ENCODE measurements at places on chromosomes 12 and 14. TPM values are rescaled to one million over a fixed set of nuclear protein-coding genes. Genes with fewer than 3 reads are reported as not detected.
A peak's percentile ranks its signal among the peaks of the same experiment; 100 is the strongest.

The DEGS2 gene
- not detected for total RNA-seq

The TMCC3 gene
- total RNA-seq = 0.18 TPM

The BDKRB1 gene
- not detected for total RNA-seq

The NEUROD4 gene
- not detected for total RNA-seq

DNA sequence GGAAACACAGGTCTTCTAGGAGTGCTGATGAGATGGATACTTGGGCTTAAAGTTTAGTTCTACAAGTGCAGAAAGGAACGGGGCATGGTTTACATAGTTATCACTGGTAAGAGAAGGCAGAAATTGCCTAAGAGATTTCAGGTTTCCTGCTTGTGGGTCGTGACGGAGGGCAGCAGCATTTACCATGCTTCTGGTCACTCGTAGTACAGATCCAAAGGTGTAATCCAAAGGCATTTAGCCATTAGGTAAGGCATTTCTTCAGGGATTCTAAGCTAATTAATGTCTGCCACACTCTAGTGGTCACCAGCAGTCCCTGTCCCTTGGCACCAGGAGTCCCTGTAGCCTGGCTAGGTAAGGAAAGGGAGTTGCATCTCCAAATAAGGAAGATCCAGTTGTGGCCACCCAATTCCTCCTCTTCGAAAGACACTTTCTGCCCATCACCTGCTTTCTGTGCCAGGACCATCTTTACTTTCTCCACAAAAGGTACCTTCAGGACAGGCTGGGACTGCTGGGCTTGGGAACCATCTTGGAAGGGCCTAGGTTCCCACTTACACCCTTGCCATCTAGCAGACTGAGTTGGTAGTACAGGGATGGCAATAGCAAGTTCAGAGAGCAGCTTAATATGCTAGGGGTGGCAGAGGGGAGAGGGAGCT is 1.5 kb downstream of the GSTZ1 start:
- no peak for DNase-seq

GRCh38 chr12:26546535-26547314 is 286.3 kb downstream of the ITPR2 start:
- DNase-seq = no peak

DNA sequence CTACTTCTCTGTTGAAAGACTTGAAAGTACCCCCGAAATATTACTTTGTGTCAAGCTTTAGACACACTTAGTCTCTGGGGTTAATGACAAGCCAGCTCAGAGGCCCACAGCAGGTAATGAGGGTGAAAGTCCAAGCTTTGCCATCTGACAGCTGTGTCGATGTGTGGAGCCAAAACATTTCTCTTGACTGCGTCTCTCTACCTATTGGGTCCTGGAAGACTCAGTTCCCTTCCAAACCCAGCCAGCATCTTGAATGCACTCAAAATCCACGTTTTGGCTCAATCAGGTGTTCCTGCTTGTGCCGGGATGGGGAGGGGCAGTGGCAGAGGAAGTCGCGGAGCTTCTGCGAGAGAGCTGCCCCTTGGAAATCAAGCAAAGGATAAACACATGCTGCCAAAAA is 3.2 kb downstream of the PLXNC1 start:
- DNase-seq = no peak

DNA sequence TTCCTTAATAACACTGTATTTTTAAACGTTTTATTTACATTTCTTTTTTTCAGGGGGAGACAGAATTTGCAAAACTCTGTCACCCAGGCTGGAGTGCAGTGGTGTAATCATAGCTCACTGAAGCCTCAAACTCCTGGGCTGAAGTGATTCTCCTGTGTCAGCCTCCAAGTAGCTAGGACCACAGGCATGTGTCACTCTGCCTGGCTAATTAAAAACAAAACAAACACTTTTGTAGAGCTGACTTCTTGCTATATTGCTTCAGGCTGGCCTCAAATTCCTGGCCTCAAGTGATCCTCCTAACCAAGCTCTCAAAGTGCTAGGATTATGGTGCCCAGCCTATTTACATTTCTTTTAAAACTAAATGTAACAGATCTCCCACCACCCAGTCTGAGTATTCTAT is 12.7 kb downstream of the CPSF6 start:
- no peak for DNase-seq

GRCh38 chr14:28758253-28758884 is 8.2 kb upstream of the FOXG1 start:
- DNase-seq = no peak

DNA sequence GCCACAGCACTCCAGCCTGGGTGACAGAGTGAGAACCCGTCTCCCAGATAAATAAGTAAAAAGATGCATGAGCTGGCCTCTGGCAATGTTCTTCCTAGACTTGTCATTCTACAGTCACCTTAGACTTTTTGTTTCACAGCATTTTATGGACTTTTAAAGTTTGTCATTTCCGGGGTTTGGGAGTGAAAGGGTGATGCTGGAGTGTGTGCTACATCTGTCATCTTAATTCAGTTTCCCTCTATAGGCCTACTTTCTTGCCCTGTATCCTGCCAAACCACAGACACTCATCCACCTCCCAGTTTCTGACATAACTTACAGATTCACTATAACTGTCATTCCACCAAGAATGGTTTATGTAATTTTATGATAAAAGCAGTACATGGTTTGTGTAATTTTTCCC is 166.7 kb upstream of the PARP11 start:
- DNase-seq = no peak

DNA sequence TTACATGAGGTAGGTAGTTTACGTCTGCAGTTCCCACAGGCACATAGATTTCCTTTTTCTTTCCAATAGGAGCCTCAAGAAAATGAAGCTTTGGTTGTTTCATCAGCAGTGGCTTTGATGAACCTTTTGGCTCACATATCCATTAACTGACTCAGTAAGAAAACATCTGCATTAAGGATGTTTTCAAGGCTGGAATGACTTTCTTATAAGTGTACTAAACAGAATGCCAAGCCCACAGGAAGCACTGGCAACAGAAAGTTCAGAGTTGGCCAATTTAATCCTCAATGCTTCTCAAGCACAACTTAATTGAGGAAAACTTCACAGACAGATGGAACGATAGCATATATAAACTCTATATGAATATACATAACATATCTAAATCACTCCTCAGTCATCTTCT is 63.5 kb downstream of the ST8SIA1 start:
- no peak for DNase-seq

DNA sequence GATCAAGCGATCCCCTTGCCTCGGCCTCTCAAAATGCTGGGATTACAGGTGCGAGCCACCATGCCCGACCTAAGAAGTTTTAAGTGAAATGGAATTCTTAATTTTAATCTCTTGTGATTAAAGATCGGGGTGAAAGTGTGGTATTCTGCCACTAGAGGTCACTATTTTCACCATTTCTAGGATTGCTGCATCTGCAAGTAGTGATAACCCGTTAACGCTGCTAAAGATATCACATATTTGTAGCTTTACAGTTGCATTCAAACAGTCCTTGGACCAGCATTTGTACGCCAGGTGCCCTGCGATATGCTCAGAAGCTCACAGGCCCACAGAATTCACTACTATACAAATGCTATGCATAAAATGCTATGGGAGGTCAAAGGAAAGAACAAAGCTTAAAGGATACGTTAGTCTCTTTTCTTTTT is 19.3 kb downstream of the CCDC62 start:
- DNase-seq = peak; percentile 70

- DNase-seq = no peak
Observed at GRCh38 chr12:27822076-27822712, 42.2 kb upstream of the MANSC4 start.

DNA sequence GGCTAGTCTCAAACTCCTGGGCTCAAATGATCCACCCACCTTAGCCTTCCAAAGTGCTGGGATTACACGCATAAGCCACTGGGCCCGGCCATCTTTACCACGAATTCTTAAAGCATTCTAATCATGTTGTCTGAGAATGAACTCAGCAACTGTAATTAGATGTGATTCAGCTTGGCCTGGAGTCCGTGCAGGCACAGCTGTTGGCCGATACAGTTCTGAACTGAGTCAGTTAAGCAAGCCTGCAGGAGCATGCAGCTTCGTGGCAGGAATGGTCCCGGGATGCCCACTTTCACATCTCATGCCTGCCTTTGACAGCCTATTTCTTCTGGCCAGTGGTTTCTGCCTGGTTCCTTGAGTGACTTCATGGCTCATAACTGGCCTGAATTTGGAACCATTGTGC is 194.1 kb downstream of the ANO6 start:
- no peak for DNase-seq

DNA sequence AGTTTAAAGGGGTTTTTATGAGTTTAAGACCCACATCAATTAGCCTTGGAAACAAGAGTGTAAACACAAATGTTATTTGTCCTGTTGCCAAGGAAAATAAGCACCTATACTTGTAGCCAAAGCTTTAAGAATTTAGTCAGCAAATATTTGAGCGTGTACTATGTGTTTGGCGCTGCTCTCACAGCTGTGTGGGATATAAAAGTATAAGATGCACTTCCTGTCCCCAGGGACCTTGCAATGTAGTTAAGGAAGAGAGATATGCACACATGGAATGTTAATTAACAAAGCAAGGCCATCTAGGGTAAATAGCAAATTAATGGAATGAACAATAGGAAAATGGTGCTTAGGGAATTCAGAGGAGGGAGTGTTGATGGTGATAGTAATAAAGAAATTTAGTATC is 134.9 kb upstream of the SRRM4 start:
- DNase-seq = no peak

DNA sequence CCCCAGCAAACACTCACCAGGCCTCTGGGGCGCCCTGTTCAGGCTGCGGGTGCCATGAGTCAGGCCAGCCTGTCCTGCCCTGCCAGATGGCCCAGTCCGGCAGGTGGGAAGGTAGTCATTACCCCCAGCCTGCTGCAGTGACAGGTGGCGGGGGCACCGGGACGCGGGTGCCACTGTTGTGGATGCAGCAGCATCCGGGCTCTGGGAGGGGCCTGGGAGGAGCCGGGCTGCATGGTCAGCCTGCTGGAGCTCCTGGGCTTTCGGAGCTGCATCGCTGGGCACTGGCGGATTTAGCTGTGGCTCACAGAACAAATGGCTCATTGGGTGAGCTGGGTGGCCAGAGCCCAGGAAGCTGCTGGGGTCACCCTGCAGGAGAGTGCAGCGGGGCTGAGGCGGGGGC is 13.5 kb downstream of the CEP170B start:
- DNase-seq = no peak

DNA sequence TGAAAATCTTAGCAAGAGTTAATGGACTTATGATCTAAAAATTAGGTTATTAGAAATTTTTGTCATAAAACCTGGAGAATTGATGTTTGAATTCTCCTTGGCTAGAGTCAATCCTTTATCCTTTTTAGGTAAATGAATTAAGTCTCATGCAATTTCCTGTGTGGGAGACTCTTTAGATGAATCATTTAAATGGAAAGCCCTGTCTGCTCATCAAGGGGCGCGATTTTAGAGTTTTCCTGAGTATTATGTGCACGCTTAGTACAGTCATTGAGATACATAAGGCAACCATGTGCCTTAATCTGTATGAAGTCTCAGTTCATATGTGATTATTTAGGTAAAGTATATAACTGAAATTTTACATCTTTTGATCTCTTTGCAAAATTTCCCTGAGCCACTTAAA is 974.7 kb downstream of the NRXN3 start:
- no peak for DNase-seq

- DNase-seq = no peak
Observed at GRCh38 chr12:118274066-118274465, 98.6 kb downstream of the TAOK3 start.

- no peak for DNase-seq
Observed at GRCh38 chr14:20668969-20669368, 15.4 kb upstream of the RNASE4 start.

- no peak for DNase-seq
Observed at GRCh38 chr14:93464271-93464670, 33.5 kb downstream of the UNC79 start.

- DNase-seq = no peak
Observed at GRCh38 chr14:94767321-94767878, 2.5 kb downstream of the GSC start.

DNA sequence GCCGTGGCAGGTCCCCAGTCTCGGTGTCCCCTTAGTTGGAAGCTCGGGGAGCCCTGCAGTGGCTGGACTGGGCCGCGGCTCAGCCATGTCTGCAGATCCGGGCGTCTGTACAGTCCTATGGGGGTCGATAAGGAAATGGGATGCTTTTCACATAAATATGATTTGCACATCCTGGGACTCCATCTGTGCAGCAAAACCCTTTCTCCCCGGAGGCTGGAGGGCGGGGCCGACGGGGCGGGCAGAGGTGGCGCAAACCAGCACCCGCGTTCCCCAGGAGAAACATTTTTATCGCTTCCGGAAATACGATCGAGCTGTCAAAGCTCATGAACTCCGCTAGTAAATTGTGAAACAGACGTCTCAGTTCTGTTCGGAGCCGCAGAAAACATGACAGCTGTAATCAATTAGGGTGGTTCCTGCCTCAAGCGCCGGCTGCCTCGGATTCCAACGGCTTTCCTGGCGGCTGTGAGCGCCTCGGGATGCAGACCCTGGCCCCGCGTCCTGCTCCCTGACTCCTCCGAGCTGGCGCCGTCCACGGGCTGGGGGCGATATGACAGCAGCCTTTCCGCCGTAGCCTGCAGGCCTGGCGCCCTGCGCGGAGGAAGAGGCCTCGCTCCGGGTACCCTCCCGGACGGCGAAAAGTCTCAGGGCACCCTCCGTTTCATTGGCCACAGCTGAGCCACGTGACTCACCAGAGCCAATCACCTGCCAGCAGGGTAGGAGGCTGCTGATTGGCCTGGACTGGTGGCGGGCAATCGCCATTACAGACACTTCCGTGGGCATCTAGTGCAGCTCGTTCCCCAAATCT is 23.0 kb downstream of the DIO3 start:
- DNase-seq = no peak

GRCh38 chr14:43755707-43756106 is 751.4 kb downstream of the FSCB start:
- no peak for DNase-seq

DNA sequence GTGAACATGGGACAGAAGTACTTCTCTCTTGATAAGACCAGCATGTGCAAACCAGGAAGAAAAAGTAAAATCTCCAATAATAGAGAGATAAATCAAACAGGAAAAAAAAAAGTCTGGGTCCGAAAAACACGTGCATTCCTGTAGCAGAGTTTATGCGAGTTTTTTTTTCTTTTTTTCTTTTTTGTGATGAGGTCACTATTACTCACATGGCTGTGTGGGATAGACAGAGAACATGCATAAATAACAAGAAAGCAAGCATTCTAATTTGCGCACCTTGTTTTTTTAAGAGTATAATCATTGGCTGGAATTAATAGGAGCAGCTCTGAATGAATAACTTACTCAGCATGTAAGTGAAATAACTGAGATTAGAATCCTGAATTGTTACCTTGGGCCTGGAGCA is 91.9 kb upstream of the CPM start:
- no peak for DNase-seq

DNA sequence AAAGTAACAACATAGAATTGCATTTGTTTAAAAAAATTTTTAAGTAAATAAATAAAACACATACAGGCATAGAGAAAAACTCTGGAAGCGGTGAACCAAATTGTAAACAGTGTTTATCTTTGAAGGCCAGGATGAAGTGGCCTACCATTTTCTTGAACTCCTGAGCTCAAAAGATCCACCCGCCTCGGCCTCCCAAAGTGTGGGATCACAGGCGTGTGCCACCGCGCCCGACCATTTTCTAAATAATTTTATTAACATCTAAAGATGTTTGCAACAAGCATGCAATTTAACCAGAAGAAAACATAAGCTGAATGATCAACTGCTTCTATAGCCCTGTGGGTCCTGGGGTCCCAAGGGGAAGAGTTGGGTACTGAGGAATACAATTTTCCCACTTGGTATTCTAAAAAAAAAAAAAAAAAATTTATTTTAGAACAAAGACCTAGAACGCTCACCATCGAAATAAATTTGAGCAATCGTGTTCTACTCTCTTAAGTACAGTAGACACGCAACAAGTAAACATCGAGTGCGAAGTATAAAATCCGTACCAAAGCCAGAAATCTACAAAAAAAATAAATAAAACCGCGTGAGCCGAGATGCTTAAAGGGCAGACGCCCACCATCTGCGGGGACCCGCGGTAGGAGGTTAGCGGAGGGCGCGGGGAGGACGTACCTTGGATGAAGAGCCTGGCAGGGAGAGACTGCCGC is 484 bp downstream of the MIS18BP1 start:
- DNase-seq = no peak
